ENCODE measurements at places on chromosomes 6 and 20. TPM values are rescaled to one million over a fixed set of nuclear protein-coding genes. Genes with fewer than 3 reads are reported as not detected.
A peak's percentile ranks its signal among the peaks of the same experiment; 100 is the strongest.

DNA sequence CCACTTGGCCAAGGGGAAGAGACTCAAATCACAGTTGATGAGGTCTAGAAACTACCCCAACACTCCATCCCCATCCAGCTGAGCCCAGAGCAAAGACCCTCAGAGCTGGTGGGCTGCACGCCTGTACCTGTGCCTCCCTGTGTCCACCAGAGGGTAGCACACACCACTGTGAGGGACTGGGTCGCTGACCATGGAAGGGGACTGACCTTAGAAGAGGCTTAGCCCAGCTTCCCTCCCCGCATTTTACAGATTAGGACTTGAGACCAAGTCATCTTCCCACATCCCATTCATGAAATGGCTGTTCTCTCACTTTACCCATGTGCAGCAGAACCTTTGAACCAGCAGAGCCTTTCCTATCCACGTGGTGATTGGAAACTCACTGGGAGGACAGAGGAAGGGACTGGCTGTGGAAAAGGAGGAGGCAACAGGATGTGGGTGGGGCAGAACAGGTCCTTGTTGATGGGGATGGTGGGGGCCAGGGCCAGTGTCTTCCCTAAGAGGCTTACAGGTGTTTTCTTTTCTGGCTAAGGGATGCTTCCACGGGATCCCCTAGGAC, 44.3 kb downstream of the CPXM1 start:
- H3K4me1 ChIP-seq: no peaks in the 10 kb centered on the region
- no peaks in the 10 kb centered on the region for H3K36me3 ChIP-seq
- H3K4me3 ChIP-seq: no peak overlapping the region
- no peak overlapping the region for H3K27ac ChIP-seq
- peaks cover 17% of the 10 kb centered on the region for H3K27me3 ChIP-seq

GRCh38 chr20:25076731-25077609, 5.0 kb downstream of the VSX1 start:
- peaks cover 2% of the 10 kb centered on the region for H3K4me1 ChIP-seq
- H3K27me3 ChIP-seq: peaks cover 17% of the 10 kb centered on the region
- DNase-seq: no peak
- no peak overlapping the region for H3K27ac ChIP-seq

DNA sequence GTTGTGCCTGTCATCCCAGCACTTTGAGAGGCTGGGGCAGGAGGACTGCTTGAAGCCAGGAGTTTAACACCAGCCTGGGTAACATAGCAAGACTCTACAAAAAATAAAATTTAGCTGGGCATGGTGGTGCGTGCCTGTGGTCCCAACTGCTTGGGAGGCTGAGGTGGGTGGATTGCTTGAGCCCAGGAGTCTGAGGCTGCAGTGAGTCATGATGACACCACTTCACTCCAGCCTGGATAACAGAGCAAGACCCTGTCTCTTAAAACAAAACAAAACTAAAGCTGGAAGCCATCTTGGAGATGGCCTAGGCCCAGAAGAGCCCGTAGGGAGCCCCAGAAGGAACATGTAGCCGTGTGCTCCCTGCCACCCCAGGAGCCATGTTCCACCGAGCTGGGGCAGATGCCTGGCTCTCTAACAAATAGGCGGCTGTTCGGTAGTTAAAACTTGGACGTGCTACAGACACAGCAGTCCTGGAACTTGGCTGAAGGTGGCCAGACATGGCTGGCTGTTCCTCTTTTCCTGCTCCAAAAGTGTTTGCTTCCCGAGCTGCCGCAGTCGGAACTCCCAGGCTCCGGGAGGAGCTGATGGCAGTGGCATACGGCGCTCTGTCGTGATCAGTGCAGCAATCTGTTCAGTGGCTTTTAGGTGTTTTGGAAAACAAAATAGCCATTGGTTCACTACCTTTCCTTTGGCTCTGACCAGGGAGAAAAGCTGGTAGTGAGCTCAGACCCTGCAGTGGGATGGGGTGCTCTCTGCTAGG, 37.0 kb downstream of the DYNLT1 start:
- H3K27ac ChIP-seq: no peak overlapping the region
- no peak for DNase-seq
- H3K36me3 ChIP-seq: peaks cover 7% of the 10 kb centered on the region
- H3K4me1 ChIP-seq: peaks cover 27% of the 10 kb centered on the region

DNA sequence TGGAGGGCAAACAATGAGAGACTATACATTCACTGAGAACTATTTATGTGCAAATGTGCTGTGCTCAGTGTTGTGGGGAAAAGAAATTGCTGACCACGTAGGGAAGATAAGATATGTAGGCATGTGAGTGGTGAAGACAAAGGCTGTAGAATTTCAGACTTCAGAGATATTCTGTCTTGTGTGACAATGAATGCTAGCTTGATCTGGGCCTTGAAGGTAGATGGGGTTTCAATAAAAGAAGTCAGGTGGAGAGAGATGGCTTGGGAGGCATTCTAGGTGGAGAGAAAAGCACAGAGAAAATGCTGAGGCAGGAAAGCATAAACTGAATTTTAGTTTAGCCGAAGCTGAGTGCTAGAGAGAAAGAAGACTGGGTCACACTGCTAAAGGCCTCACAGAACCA, 56.8 kb upstream of the EEF1A1 start:
- no peak overlapping the region for H3K4me3 ChIP-seq
- H3K27me3 ChIP-seq: no peaks in the 10 kb centered on the region
- H3K4me1 ChIP-seq: peaks cover 6% of the 10 kb centered on the region
- H3K27ac ChIP-seq: no peak overlapping the region
- no peak for DNase-seq
- peaks cover 7% of the 10 kb centered on the region for H3K36me3 ChIP-seq

DNA sequence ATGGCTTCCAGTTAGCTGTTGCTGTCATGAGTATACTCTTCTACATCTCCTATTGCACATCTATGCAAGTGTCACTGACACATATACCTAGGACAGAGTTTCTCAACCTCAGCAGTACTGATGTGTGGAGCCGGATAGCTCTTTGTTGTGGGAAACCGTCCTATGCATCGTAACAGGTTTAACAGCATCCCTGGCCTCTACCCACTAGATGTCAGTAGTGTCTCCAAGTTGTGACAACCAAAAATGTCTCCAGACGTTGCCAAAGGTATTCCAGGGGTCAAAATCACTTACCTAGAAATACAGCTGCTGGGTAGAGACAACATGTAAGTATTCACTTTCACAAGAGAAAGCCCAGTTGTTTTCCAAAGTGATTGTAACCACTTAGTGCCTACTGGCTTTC, 637.6 kb downstream of the RNF144B start:
- DNase-seq: peak; percentile 26
- no peak overlapping the region for H3K27ac ChIP-seq
- no peaks in the 10 kb centered on the region for H3K36me3 ChIP-seq
- H3K27me3 ChIP-seq: no peaks in the 10 kb centered on the region
- H3K4me3 ChIP-seq: no peak overlapping the region
- H3K4me1 ChIP-seq: peaks cover 2% of the 10 kb centered on the region

SLC17A1 gene
- total RNA-seq: not detected

ANGPT4 gene
- 0.22 TPM for total RNA-seq

HDGFL1 gene
- total RNA-seq: not detected
